CD14-positive monocyte (primary cell): ENCODE measurements at places on chromosomes 16 and 17.

GRCh38 chr16:12681653-12682052, 122.0 kb downstream of the CPPED1 start:
- no peak for DNase-seq

DNA sequence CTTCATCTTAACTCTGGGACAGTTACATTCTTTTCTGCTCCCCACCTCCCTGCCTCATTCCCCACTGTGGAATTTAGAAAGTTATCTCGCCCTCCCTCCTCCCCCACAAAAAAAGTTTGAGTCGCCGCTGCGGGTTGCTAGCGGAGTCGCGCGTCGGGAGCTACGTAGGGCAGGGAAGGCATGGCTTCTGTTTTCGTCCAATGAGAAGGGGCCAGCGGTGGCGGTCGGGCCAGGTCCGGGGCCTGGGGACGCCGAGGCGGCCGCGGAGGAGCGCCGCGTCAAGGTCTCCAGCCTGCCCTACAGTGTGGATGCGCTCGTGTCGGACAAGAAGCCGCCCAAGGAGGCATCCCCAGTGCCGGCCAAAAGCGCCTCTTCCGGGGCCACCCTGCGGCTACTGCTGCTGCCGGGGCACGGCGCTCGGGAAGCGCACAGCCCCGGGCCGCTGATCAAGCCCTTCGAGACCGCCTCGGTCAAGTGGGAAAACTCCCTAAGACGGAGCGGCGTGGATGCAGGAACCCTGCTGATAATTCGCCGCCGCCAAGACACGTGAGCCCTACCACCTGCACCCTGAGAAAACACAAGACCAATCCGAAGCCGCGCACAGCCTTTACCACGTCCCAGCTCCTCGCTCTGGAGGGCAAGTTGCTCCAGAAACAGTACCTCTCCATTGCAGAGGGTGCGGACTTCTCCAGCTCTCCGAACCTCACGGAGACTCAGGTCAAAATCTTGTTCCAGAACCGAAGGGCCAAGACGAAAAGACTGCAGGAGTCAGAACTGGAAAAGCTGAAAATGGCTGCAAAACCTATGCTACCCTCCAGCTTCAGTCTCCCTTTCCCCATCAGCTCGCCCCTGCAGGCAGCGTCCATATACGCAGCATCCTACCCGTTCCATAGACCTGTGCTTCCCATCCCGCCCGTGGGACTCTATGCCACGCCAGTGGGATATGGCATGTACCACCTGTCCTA, 8.9 kb downstream of the OR4D1 start:
- DNase-seq = peak; percentile 14

- no peak for DNase-seq
These were observed 13.6 kb upstream of the CCL8 start for GRCh38 chr17:34305606-34306005.

DNA sequence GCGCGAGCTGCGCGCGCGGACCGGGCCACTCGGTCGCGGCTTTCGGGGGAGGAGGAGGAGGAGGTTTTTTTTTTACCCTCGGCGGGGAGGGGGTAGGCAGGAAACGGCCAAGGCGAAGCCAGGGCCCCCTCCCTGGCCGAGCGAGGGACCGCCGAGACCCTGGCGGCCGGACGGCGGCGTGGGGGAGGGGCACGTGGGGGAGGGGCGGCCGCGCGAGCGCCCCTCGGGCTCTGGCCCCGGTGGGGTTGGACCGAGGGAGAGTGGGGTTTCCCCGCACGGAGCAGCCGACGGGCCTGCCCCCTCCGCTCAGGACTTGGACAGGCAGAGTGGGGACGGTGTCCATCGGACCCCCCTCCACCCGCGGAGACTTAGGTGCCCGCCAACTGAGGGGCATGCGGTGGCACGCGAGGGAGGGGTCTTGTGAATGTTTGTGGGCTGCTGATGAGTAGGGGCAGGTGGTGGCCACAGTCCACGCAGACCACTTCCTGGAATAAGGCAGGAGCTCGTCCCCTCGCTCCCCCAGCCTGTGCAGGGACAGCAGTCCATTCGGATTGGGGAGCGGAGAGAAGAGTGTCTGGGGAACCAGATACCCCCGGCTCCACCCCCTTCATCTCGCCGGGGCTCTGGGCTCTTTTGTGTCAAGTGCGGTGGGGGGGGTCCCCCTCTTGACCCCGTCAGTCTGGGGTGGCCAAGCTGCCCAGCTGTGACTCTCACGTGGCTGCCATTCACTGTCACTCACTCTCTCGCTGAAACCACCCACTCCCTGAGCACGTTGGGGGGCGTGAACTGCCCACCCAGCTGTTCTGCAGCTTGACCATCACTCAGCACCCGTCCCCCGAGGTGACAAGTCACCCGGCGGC, 3.0 kb upstream of the CHD3 start:
- peak; percentile 35 for DNase-seq

GRCh38 chr17:18950346-18950745, 1.6 kb upstream of the SLC5A10 start:
- DNase-seq = no peak

DNA sequence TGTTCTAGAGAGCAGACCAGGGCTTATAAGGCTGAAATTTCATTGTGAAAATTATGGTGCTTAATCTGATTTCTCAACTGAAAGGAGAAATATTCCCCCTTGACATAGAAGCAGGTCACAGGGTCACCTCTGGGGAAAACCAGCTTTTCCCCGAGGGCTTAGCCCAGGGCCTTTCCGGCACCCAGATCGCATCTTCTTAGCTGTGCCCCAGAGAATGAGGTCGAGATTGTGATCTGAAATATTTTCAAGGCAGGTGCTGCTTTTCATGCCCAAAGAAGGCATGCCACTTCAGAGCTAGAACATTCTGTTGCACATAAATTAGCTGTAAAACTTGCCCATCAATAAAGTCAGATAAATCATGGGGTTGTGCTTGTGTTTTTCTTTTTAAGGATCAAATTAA, 25.4 kb upstream of the ARHGAP17 start:
- DNase-seq = no peak

DNA sequence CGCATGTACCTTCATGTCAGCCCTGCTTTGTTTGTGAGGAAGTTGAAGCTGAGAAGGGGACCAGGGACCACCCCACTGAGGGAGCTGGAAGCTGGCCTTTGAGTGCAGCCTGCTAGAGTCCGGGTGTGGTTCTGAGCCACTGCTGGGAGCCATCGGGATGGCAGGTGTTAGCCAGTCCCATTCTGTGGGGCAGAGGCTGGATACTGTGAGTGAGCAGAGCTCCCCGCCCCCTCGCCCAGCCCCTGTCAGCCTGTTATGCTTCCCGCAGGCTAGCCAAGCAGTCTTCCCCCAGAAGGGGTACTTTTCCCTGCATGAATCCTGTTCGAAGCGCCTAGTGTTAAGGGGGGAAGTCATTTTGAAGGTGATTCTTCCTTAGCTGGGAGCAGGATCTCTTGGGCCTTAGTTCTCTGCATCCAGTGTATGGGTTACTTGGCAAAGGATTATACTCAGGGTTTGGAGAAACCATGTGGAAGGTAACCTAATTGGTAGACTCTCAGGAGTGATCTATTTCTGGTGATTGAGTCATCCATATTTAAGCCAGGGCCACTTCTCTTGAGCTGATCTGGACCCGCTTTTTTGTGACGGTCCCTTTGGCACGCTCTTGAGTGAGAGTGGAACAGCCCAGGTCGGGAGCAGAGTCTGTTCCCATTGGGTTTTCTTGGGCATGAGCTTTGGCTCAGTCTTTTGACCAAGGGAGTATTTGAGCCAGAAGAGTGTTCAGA, 23.8 kb downstream of the AKAP1 start:
- no peak for DNase-seq

GRCh38 chr17:48571024-48571818, 6.9 kb downstream of the HOXB4 start:
- no peak for DNase-seq

- no peak for DNase-seq
These were observed 426.1 kb upstream of the DYNLRB2 start for GRCh38 chr16:80114699-80115098.

DNA sequence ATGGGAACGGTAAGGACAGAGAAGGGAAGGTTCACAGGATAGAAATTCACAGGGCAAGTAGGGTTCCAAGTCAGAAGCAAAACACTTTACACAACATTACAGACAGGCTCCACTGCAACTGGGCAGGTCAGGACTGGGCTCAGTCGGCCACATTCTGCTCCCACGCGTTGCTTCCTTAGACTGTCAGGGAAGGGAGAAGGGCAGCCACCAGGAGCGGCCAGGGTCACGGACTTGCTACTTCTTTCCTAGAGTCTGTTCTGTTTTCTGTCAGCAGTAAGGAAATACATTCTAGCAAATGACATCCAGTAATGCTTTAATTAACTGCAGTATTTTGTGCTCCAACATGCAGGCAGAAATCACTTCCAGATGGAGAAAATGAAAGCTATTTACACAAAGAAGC, 160.3 kb upstream of the RPH3AL start:
- DNase-seq = no peak

DNA sequence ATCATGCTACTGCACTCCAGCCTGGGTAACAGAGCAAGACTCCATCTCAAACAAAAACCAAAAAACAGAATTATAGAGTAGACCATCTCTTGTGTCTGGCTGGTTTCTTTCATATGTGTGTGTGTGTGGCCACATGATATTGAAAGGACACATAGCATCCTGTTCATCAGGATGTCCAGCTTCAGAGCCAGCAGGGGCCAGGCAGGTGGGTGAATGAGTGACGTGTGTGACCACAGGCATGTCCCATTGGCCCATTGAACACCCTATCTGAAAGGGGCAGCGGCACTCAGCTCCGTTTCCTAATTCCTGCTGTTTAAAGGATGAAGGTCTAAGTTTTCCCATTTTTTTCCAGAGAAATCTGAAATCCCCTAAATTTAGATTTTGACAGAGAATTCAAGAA, 174.2 kb downstream of the PRKCB start:
- no peak for DNase-seq

DNA sequence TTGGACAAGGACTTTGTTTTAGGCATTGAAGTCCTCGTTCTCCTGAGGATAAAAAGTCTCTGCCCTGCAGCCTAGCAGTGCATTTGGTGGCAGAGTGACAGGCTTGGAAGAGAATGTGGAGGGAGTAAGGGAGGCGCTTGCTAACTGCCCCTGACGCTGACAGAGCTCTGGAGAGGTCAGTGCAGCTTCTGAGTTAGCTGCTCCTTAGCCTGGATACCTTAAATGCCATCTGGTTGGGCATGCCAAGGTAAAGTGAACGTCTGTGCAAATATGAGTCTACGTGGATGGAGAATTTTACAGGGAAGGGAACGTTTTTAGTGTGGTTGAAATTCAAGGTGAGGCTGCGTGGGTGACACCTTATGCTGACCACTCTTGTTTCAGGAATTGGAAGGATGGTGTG, 44.4 kb downstream of the SEC14L1 start:
- no peak for DNase-seq

- DNase-seq = no peak
These were observed 5.3 kb downstream of the ERN1 start for GRCh38 chr17:64124609-64125008.

- DNase-seq = no peak
These were observed 13.7 kb downstream of the MXRA7 start for GRCh38 chr17:76696763-76697701.

DNA sequence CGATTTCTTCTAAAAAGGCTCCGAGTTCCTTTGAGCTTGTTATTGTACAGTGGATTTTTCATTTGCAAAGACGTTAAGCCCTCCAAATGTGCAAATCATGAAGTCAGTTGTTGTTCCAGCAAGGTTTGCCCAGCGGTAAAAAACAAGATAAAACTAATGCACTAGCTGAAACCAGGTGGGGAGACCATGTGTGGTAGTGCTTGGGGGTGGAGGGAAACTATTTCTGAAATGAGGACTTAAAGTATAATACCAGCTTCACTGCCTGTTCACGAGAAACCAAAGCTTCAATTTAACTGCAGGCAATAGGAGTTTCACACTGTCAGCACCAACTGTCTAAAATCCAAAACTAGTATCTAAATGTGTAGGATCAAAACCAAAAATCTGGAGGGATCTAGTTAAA, 22.3 kb downstream of the SMARCE1 start:
- DNase-seq = no peak

GRCh38 chr16:82432261-82432660, 194.5 kb upstream of the CDH13 start:
- no peak for DNase-seq

GRCh38 chr16:265711-266110, 10.0 kb downstream of the RGS11 start:
- no peak for DNase-seq

DNA sequence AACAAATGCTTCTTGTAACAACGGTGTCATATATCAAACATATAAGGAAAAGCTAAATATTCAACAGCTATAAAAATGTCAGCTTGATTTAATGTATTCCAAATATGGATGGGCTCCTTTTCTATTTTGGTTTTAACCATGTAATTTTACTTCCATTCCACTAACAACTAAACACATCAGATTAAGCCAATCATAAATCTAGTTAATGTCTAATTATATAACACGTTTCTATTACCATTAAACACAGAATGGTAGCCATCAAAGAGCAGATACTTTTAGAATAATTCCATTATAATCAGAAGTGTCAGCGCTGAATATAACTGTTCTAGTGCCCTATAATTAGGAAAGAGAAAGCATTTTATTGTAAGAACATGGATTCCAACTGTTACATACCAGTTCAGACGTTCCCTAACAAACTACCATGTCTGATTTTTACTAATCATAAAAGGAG, 10.0 kb downstream of the CMC2 start:
- DNase-seq = no peak

DNA sequence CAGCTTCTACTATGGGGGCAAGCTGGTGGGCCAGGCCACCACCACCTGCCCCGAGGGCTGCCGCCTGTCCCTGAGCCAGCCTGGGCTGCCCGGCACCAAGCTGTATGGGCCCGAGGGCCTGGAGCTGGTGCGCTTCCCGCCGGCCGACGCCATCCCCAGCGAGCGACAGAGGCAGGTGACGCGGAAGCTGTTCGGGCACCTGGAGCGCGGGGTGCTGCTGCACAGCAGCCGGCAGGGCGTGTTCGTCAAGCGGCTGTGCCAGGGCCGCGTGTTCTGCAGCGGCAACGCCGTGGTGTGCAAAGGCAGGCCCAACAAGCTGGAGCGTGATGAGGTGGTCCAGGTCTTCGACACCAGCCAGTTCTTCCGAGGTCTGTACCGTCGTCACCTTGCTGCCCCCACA, 19.5 kb downstream of the IRF8 start:
- no peak for DNase-seq

DNA sequence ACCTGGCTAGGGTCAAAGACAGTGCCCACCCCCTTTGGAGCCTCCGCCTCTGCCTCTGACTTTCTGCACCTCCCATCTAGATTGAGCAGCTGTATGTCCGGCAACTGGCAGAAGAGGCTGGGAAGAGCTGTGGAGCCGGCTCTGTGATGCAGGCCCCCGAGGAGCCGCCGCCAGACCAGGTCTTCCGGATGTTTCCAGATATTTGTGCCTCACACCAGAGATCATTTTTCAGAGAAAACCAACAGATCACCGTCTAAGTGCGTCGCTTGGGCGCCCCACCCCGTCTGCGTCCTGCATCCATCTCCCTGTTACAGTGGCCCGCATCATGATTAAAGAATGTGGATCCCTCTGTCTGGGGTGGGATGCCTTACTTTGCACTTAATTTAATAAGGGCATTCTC, 22.1 kb downstream of the IRF8 start:
- no peak for DNase-seq

- no peak for DNase-seq
These were observed 9.5 kb upstream of the TMEM101 start for GRCh38 chr17:44024271-44024663.

DNA sequence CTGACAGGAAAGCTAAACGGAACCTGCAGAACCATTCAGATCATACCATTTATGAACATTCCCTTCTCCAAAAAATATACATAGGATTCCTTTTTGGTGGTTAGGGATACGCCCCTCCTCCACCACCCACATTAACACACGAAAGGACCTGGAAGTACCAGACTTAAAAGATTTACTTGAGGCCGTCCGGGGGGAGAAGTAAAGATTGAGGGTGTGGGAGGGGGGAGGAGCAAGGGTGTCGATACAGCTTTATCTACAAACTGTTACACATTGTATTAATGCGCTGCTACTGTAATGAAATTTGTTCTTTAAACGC, 537 bp downstream of the PALB2 start:
- no peak for DNase-seq
